ENCODE measurements at places on chromosomes 7 and 10.

GRCh38 chr10:133509700-133510099, 17.5 kb upstream of the CYP2E1 start:
- no peak for DNase-seq

- DNase-seq, result no peak
Measured at GRCh38 chr7:27106181-27106900, 3.9 kb upstream of the HOXA2 start.

- no peak for DNase-seq
Measured at GRCh38 chr10:43607199-43607573, 948 bp downstream of the ZNF485 start.

- DNase-seq, result no peak
Measured at GRCh38 chr7:114085313-114085591, 166.4 kb upstream of the PPP1R3A start.

- no peak for DNase-seq
Measured at GRCh38 chr10:33321516-33321915, 13.0 kb downstream of the NRP1 start.

- DNase-seq, result no peak
Measured at GRCh38 chr10:12063483-12063818, 5.3 kb upstream of the DHTKD1 start.

GRCh38 chr7:47325337-47325736, 256.6 kb downstream of the TNS3 start:
- no peak for DNase-seq

DNA sequence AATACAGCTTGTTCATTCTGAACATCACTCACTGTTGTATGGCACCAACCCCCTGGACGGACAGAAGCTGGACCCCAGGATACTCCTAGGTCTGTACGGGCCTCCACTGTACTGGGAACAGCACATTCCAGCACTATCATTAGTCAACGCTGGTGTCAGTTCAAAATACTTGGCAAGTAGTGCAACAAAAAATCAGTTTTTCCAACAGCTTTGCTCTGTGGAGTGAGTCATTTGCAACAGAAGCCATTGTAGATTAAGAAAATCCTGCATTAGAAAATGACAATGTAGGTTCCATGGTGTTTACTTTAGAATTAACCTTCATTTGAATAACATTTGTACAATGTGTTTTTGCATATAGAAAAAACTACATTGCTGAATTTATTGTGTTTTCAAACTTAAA, 266.6 kb downstream of the HDAC9 start:
- DNase-seq, result no peak

- no peak for DNase-seq
Measured at GRCh38 chr7:68146983-68147382, 1150.3 kb downstream of the TYW1 start.

- no peak for DNase-seq
Measured at GRCh38 chr10:115023715-115024114, 69.5 kb upstream of the ATRNL1 start.

DNA sequence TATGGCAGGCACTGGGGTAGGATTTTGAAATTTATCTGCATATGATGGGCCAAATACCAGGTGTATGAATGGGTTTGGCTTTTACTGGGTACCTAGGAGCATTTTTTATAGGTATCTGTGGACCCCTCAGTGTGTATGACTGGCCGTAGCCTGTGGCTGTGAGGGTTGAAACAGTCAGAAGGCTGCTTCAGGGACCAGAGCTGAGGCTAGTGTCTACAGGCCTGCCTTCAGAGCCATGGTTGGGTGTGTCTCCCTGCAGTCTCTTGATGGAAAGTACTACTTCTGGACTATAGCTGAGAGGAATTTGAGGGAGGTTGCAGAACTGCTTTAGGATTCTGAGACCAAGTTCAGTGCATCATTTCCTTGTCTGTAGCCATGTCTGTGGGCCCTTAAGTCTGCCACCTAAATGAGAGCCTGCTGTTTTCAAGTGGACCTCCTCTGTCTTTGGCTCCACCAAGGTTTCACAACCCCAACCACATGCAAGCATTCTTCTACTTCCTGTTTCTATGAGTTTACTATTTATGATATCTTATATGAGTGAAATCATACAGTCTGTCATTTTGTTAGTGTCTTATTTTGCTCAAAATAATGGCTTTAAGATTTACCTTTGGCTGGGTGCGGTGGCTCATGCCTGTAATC, 19.9 kb upstream of the ZNF138 start:
- no peak for DNase-seq

DNA sequence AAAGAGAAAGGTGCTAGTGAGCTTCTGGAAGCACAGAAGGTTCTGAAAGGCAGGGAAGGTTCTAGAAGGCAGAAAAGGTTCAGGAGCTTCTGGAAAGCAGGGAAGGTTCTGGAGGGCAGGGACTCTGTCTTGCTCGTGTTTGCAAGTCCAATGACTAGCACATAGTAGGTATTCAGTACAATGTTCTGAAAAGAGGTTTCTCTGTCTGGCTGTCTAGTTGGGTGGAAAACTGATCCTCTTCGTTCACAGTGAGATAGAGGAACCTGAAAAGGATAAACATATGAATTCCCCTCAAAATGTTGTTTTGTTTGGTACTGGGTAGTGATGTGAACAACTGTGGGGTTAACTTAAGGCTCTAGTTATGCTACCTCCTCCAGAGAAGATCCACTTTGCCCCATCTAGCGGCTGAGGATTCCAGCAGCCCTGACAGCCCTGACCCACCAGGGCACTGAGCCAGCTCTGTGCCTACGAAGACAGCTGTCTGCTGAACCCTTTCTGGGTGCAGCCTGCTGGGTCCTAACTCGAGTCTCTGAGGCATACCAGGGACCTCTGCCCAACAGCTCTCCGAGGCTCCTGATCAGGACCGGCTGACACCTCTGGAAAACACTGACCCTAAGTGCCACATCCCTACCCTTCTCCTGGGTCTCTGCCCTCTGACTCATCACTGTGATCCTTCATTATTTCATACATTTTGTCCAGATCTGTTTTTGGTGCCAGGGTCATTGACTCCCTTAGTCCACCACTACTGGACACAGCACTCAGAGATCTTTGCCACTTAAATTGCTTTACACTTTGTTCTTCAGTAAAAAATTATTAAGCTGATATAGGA, 15.4 kb downstream of the PTPRN2 start:
- no peak for DNase-seq

GRCh38 chr10:61804414-61804813, 97.1 kb upstream of the ARID5B start:
- no peak for DNase-seq

GRCh38 chr10:86678999-86679792, 10.9 kb downstream of the LDB3 start:
- no peak for DNase-seq

DNA sequence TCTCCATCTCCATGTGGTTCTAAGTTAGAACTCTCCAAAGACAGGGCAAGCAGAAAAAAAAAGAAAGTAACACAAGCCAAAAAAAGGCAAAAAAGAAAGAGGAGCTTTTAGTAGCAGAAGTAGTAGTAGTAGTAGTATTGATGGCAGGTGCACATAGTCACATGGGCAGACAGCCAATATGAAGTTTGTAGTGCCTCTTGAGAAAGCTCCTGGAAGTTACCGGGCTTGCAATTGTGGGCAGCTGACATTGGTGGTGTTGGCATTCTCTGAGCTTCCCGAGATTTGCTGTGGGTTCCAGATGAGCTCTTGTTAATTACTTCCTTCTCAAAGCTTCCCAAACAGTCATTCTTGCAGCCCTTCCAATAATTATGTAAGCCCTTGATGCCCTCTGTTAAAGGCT, 1128.5 kb downstream of the TYW1 start:
- no peak for DNase-seq

DNA sequence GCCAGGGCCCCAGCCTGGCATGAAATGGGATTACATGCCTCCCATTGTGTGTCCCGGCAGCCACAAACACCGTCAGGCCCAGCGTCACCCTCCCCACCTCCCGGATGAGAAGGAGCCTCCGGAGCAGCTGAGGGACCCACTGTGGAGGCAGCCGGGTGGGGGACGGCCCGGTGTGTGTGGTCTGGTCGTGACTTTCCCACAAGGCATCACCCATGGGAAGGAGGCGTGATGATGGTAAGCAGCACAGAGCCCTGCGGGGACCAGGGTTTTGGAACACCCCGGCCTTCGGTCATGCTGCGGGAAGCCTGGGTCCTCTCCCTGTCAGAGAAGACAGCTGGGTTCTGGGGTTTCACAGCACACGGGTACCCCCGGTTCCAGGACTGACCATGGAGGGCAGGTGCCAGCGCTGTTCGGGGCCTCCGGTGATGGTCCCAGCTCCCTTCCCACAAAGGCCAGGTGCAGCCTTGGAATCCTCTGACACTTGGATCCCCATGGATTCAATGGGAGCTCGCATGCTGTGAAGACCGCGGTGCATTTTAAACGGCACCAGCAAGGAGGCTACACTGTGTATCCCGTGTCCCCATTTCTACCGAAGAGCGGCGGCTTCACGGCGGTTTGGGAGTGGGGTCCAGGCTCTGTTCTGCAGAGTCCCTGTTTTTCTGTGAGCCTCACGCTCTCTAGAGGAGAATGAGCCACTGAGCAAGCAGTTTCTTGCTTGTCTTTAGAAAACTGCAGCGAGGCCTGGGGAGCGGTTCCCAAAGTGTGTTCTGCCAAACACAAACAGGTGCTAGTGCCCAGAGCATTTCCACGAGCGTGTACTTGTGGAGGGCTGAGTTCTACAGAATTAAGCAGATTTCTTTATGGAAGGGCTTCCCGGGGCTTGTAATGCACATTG, 336.0 kb downstream of the ADARB2 start:
- no peak for DNase-seq

DNA sequence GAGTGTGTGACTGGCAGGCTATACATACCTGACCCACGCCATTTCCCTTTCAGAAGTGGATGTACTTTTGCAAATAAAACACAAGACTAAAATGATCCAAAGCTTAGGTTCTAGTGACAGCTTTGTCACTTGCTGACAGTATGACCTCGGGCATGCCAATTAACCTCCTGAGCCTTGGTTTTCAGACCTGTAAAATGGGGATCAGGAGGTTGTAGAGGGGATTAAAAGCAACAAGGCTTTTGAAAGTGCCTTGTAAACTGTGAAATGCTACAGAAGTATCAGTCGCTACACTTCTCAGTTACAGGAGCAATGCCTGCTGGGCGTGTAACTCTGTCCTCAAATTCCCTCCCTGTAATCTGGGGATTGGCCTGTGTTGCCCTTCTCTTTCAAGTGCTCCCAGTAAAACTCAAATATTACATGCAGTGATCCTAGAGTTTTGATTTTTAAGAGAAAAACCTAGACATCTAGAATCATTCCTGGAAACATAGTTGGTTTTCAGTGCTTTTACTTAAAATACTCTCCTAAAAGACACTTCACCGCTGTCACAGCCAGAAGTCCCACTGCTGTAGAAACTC, 8.8 kb upstream of the GRB10 start:
- DNase-seq, result no peak

DNA sequence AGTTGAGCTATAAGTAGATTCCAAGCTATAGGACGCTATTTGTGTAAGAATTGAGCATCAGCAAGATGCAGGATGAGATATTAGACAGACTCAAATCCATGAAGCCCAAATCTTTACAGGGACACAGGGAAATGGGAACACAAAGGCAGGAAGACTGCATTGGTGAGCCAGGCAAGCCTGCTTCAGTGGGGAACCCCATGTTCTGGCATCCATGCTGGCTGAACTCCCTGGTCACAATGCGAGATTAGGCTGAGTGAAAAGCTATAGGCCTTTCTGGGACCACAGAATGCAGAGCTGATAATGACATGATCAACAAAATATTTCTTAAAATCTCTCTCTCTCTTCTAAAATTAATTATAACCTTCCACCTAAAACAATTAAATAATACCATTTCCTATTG, 170.5 kb downstream of the CDC14C start:
- DNase-seq, result no peak

DNA sequence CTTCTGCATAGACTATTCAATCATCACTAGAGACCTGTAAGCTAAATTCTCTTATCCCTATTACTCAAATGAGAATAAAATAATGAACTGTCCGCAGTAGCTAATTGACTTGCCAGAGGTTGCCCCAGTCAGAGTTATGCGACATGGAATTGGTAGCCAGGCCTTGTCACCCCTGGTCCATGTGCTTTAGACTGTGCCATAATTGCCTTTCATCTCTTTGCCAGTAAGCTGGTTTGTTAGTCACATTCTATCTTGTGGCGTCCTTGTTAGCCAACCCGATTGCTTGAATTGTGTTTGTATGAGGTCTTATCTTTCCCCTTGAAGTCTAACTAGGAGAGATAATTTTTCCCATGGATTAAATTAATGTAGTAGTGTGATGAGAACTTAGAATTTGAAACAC, 262.6 kb downstream of the CSTF2T start:
- no peak for DNase-seq

- DNase-seq, result no peak
Measured at GRCh38 chr10:52447931-52448353, 133.9 kb downstream of the DKK1 start.

DNA sequence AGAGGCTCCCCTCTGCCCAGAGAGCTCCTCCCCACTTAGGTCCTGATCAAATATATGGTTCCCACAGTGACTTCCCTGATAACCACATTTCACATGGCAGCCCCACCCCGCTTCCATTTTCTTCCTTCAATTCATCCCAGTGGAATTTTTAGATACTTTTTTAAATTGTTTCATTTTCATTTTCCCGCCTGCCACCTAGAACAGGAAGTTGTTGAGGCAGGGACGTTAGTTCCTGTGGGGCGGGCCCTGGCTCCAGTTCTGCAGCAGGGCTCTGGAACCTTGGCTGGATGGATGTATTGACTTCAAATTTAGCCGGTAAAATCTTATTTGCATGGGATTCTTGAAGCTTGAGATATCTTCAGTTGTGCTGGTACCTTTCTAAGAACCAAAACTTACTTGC, 226.6 kb downstream of the PAXIP1 start:
- DNase-seq, result no peak

GRCh38 chr7:41886262-41886900, 183.5 kb upstream of the INHBA start:
- DNase-seq, result no peak

DNA sequence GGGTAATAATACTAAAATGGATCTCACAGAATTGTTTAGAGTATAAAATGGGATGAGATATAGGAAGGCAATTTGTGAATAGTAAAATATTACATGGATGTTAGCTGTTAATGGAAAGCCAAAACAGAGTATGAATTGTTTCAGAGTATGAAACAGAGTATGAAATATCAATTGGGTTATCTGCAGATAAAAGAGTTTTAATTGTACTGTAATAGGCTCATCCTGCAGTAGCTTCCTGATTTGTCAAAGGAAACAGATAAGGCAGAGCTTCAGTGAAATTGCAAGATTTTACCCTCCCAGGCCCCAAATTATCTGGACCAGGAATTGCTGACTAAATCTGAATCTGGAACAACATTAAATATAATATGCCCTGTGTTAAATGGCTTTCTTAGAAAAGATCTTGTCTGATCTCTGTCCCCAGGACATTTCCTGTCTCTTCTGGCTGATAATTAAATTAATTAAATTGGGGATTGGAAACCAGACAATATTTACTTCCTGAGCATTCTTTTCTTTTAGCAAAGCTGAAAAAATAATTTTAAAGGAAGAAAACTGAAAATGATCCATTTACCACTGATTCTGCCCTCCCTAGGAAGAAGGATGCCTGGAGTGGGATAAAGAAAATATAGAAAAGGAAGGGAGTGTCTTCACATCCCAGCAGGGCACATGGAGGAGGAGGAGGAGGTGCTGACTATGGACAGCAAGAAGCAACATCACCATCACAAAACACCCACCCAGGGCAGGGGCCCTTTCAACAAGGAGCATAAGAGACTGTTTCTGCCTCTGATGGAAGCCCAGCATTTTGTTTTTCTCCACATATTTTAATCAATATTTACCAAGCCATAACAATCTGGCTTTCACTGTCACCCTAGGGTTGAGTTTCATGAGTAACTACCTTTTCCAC, 18.5 kb downstream of the PTN start:
- no peak for DNase-seq
